Activated T-cell treated with anti-CD3 and anti-CD28 coated beads for 48 hours (primary cell): ENCODE measurements at places on chromosomes 12 and 14.

DNA sequence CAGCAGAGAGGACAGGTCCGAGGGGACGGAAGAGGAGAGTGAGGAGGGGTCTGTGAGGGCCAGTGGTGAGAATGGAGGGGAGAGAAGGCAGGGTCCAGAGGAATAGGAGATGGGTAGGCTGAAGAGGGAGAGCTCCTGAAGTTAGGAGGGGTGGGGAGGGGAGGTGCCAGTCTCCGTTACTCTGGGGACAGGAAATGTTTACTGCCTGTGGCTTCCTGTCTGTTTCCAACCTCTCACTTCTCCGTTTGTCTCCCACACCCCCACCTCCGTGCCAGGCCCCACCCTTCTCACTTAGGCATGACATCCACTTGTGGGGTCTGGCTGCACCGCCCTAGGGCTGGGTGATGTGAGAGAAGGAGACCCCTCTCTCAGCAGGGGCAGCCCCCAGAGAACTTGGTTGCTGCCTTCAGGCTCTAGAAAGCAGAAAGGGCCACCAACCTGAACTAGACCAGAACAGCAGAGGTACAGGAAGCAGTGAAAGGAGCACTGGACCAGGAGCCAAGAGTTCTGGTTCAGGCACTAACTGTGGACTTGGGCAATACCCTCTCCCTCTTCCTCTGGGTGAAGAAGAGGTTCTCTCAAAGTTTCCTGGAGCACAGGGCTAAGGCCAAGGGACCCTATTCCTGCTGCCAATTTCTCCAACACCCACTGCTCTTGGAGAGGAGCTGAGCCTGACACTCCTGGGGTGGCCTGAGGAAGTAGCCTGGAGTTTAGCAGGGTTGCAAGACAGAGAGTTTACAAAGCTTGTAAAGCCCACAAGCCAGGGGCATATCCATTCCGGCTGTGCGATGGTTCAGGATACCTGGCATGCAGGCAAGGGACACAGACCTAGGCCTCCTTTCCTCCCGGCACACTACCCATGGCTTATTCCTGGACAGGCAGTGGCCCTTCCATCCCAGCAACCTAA is 5.5 kb downstream of the ITGA5 start:
- DNase-seq: peak; percentile 50

- no peak for DNase-seq
Measured at GRCh38 chr14:51860825-51861499, 550 bp downstream of the GNG2 start.

- DNase-seq: peak; percentile 2
Measured at GRCh38 chr12:109053382-109054123, 1.2 kb downstream of the USP30 start.

GRCh38 chr12:24719293-24719721 is 229.6 kb downstream of the BCAT1 start:
- DNase-seq: peak; percentile 46

GRCh38 chr14:57979376-57980048 is 113.6 kb upstream of the SLC35F4 start:
- DNase-seq: no peak
